ENCODE measurements at places on chromosomes 1 and 21. TPM values are rescaled to one million over a fixed set of nuclear protein-coding genes. Genes with fewer than 3 reads are reported as not detected.

SMPDL3B gene
- total RNA-seq = not detected

GPR25 gene
- not detected for total RNA-seq

SAMD11 gene
- not detected for total RNA-seq

PEX11B gene
- total RNA-seq = 37.5 TPM

DNA sequence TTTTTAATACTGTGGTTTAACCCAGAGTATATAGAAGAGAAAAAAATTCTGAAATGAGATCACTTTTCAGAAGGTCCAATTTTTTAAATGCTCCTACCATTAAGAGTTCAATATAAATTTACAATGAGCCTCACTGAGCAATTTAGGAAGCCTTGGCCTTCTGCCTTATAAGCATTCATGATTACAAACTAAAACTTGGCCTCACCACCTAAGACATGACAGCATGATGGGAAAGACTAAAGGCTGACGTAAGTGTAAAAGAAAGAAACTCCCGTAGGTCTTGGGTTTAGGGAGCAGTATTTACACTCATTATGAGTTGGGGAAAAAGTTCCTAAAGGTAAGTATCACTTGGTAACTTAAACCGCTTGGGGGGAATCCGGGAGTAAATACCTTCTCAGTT is 70.7 kb upstream of the ESRRG start:
- no peak overlapping the region for H3K4me3 ChIP-seq
- DNase-seq = no peak
- no peaks in the 10 kb centered on the region for H3K36me3 ChIP-seq
- no peak overlapping the region for H3K27ac ChIP-seq
- H3K27me3 ChIP-seq = no peaks in the 10 kb centered on the region

GRCh38 chr1:94120570-94120901 is 412 bp downstream of the ABCA4 start:
- H3K36me3 ChIP-seq = no peaks in the 10 kb centered on the region
- no peak for DNase-seq
- no peak overlapping the region for H3K4me3 ChIP-seq
- H3K27ac ChIP-seq = no peak overlapping the region
- H3K27me3 ChIP-seq = peaks cover 1% of the 10 kb centered on the region

GRCh38 chr21:29753216-29753615 is 186.6 kb downstream of the GRIK1 start:
- no peak overlapping the region for H3K4me3 ChIP-seq
- no peak for DNase-seq
- H3K4me1 ChIP-seq = no peaks in the 10 kb centered on the region
- no peaks in the 10 kb centered on the region for H3K27me3 ChIP-seq
- no peak overlapping the region for H3K27ac ChIP-seq

Measured in naive thymus-derived CD8-positive, alpha-beta T cell (primary cell).